ENCODE measurements at places on chromosomes 5 and 9.

- DNase-seq = no peak
Measured at GRCh38 chr5:168128557-168128956, 162.9 kb upstream of the WWC1 start.

GRCh38 chr5:10595672-10596309 lies 31.9 kb downstream of the ANKRD33B start:
- DNase-seq = no peak

DNA sequence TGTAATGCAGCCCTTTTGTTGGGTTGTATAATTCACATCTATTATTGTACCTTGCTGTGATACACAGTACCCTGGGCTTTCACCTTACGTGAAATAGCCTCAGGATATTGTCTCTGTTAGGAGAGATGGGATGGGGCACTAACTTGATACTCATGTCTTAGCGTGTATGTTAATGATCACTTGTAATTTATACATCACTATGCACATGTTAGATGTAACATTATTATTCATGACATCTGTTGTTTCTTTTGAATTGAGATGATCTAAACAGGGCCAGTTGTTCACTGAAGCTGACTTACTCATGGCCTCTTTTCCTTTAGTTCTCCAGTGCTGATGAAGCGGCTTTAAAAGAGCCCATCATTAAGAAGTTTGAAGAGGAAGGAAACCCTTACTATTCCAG lies 65.2 kb downstream of the MCCC2 start:
- DNase-seq = no peak

DNA sequence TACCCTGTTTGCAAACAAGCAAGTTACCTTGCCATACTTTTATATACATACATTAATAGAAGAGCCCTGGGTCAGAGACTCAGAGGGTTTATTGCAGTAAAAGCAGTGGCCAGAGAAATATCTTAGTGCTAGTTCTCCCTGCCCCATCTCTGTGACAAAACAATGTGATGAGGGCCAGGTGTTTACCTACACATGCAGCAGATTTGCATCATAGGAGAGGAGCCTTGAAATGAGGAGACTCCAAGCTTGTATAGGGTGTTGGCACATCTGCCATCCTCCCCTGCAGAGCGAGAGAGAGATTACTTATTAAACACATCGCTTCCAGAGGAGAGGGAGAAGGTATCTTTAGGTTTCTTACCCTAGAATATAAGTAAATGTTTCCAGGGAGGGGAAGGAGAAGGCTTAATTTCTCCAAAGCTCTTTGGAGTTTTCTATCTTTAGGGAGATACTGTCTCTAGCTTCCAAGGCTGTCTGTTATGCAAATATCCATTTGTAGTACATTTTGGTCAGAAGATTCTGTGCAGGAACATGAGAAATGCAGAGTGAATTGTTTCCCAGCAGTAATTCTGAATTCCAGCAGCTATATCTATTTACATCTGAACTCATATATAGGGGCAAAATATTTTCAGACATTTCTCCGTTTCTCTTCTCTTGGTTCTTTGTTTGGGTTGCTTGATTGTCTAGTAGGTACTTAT lies 15.7 kb downstream of the FER start:
- DNase-seq = no peak

DNA sequence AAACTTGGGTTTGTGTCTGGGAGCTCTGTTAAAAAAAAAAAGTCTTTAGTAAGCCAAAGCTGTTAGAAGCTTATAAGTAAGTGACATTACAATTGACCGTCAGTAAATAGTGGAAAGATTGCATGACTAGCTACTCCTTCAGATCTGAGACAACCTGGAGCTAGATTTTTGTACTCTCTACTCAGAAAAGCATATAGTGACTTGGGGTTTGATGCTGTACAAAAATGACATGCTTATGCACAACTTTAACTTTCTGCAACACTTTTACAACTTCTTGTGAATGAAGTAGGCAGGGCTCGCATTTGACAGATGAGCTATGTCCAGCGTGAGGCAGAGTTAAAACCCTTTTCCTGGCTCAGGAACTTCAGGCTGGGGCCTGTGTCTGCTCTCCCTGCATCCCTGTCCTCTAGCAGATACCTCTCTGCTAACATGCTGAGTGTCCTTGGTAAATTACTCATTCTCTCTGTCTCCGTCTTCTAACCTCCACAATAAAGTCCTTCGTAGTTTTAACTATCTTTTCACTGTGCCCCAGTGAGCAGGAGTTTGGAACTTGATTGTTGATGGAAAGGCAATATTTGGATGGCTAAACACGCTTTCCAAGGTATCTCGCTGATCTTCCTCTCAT lies 471 bp upstream of the GHR start:
- no peak for DNase-seq

DNA sequence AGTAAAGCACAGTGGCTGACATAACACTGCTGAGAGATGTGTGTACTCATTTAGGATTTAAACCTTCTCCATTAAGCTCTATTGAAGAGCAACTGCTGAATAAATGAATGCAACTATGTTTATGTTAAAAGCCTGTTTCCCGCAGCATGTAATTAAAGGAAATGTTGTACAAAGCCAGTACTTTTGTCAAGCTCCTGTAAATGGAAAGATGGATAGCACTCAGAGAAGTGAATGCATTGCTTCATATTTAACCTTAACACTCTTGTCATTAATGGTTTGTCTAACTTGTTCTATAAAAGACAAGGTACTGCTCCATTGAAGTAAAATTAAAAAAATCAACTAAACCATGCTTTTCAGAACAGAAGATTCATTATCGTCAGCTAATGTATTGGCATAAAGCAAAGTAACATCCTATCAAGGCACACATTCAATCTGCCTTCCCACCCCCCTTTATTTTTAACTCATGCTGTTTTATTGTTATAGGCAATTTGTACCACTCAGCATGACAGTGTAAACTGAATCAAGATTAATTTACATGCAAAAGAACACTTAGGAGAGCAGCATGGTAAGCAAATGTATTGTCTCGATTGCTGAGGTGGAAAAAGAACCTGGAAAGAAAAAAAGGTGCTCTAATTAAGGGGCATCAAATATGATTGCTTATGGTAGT lies 240.9 kb upstream of the TBCA start:
- DNase-seq = no peak

DNA sequence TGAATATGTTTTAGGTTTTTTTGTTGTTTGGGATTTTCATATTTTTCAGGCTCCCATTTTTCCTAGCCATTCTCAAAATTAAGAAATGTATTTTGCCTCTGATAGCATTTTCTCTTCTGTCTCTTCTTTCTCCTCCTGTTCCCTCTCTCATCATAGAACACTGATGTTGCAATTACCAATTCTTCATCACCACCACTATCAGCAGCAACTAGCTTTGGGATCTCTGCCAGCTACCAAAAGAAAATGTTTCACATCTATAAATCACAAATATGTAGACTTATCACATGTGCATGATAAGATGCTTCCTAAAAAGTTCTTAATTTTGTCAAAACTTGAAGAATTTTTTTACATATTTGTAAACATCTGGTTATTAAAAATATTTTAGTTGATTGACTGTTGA lies 887.1 kb downstream of the MAT2B start:
- DNase-seq = no peak

DNA sequence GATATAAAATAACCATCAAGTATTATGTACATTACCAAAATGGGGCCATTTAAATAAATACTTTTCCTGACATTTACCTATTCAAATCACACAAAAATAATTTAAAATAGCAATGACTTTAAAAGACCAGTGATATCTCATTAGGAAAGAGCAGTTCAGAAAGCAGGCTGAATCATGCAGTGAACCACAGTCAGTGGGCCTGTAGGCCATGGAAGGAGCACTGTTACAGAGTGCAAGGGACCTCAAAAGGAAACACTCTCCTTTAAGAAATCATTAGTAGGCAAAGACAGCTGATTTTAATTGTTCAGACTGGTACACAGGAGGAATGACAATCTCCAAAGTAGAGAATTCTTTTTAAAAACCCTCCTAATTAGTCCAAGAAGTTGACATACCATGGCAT lies 283.5 kb upstream of the EFNA5 start:
- DNase-seq = no peak

DNA sequence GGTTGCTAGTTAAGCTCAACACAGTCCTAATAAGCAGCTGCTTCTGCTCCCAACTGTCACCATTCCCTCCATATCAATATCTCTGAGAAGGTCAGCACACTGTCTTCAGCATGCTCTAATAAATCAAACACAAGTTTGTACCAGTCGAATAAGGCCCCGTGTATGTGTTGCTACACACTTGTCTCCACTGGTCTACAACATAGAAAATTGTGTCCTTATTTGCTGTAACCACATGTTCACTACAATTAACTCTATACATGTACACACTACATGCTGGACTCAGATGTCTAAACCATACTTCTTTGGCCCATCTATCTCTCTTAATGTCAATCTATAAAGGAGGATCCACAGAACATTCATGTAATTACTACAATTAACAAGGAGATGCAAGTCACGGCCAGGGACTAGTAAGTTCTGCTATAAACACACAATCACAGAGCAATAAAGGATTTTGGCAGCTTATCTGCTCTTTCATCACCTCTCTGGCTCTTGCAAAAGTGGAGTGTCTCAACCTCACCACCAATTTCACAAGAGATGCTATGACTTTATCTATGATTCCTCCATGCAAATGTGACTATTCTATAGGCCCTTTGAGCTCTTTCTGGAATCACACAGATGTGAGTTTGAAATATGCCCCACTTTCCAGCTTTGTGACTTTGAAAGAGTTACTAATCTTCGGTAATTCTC lies 143.9 kb downstream of the SEMA5A start:
- DNase-seq = no peak

- no peak for DNase-seq
Measured at GRCh38 chr5:64925123-64925522, 156.4 kb downstream of the CWC27 start.

- no peak for DNase-seq
Measured at GRCh38 chr5:14110680-14111079, 32.5 kb upstream of the TRIO start.

DNA sequence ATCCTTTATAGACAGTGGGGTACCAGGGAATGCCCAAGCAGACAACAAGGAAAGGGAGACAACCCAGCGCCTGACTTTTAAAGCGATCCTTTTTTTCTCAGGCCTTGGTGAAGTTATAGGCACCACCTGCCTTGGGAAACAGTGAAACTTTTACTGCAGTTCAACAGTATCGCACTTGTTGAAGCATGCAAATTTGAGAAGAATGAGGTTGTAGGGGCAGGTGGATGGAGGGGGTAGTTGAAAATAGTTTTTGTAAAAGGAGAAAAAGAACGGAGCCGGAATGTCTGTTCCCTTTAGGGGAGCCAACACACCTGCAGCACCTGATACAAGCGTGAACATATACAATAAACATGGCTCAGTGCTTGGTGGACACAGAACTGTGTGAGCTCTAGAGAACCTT lies 190.2 kb upstream of the NR3C1 start:
- no peak for DNase-seq

- no peak for DNase-seq
Measured at GRCh38 chr9:81174023-81174422, 515.3 kb downstream of the TLE1 start.

Data from stimulated activated CD8-positive, alpha-beta memory T cell treated with anti-CD3 and anti-CD28 coated beads, Interleukin-12 subunit alpha, Interleukin-12 subunit beta, amount 100 ng/mL, for 1 hour (primary cell).